ENCODE measurements at places on chromosomes 1 and 21.

- DNase-seq: no peak
Observed at GRCh38 chr1:197178998-197179397, 32.5 kb upstream of the ASPM start.

- no peak for DNase-seq
Observed at GRCh38 chr1:12170263-12170671, 3.5 kb downstream of the TNFRSF1B start.

DNA sequence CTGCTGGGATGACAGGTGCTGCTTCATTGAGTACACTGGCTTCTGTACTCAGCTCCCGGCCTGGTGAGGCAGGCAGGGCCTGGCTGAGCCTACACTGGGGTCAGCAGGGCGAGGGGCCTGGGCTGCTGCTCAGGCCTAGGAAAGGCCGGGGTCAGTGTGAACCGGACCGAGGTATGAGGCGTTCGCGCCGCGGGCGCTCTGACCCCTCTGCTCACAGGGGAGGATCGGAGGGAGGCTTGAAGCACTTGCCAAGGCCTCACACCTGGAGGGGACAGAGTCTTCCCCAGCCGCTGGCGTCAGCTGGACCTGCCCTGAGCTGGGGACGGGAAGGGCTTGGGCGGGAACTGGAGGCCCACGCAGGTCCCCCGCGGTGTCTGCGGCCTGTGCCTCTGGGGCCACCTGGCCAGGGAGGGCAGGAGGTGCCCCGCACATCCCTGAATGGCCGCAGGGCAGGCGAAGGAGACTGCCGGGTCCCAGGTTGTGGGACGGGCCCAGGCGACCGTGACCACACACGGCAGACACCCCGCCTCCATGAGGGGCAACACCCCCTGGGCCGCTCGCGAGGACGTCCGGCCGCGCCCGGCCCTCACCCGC is 466 bp downstream of the PEX10 start:
- DNase-seq: no peak

- peak; percentile 38 for DNase-seq
Observed at GRCh38 chr1:24932284-24932683, 2.2 kb upstream of the RUNX3 start.

GRCh38 chr1:234781241-234782065 is 171.5 kb upstream of the IRF2BP2 start:
- DNase-seq: no peak

DNA sequence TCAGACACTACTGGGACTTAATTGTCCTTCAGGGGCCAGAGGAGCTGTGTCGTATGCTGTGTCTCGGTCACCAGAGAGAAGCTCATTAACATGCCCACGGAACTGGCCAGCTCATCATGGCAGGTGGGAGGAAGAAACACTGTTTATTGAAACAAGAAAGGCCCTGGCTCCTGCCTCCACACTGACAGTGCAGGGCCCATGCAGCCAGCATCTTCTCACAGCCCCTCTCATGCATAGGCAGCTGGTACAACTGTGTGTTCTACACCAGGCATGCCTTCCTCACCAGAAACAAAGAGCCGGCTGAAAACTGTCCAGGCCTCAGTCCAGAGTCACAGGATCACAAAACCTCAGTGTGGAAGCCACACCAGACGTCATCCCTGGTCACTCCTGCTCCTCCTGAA is 106.0 kb downstream of the UBE2U start:
- DNase-seq: no peak

GRCh38 chr1:45999507-45999906 is 132.9 kb downstream of the PIK3R3 start:
- DNase-seq: no peak

- DNase-seq: no peak
Observed at GRCh38 chr1:117020526-117021156, 19.1 kb downstream of the CD101 start.

DNA sequence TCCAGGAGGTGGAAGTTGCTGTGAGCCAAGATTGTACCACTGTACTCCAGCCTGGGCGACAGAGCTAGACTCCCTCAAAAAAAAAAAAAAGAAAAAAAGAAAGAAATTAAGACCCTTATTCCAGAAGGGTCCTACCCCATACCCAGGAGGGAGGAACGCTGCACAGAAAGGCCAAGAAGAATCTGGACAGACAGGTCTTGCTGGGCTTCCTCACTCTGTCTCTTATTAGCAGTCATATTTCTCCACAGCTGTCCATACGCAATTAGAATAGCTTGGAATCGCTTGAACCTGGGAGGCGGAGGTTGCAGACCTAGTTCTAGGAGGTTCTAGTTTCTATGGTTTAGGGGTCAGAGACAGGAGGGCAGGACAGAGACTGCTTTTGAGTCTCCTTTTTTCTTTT is 3.2 kb upstream of the PAQR7 start:
- DNase-seq: no peak

DNA sequence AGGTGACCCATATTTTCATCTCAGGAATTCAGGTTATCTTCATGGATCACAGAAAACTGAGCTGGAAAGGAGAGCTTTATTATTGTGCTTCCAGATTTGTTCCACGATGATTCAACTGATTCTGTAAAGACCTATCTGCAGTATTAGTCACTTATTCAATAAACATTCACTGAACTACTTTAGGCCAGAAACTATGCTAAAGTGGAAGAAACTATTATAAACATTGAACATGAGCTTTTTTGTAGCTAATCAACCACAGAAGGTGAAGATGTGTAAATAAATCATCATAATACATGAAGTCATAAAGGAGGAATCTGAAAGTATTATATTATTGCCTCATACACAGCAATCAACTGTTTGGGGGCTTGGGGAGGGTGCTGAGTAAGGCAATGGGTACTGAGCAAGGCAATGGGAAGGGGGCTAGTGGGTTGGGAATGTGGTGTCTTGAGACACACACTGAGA is 30.6 kb upstream of the EXO1 start:
- DNase-seq: no peak

GRCh38 chr1:80645621-80646020 is 1155.1 kb upstream of the ADGRL2 start:
- no peak for DNase-seq

DNA sequence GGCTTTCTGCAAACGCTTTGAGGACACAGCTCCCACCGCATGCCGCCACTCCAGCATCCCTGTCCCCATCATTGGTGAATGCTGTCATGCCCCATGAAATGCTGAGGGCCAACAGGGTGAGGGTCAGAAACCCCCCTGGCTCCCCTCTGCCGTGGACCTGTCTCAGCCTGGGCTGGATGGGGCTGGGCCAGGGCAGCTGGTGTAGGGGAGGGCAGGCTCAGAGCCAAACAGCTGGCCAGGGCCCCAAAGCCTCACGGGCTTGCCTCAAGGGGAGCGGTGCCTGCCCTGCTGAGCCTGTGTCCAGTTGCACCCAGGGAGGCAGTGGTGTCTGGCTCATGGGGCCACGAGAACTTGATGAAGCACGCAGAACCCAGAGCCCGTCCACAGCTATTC is 49.7 kb downstream of the S100B start:
- no peak for DNase-seq

DNA sequence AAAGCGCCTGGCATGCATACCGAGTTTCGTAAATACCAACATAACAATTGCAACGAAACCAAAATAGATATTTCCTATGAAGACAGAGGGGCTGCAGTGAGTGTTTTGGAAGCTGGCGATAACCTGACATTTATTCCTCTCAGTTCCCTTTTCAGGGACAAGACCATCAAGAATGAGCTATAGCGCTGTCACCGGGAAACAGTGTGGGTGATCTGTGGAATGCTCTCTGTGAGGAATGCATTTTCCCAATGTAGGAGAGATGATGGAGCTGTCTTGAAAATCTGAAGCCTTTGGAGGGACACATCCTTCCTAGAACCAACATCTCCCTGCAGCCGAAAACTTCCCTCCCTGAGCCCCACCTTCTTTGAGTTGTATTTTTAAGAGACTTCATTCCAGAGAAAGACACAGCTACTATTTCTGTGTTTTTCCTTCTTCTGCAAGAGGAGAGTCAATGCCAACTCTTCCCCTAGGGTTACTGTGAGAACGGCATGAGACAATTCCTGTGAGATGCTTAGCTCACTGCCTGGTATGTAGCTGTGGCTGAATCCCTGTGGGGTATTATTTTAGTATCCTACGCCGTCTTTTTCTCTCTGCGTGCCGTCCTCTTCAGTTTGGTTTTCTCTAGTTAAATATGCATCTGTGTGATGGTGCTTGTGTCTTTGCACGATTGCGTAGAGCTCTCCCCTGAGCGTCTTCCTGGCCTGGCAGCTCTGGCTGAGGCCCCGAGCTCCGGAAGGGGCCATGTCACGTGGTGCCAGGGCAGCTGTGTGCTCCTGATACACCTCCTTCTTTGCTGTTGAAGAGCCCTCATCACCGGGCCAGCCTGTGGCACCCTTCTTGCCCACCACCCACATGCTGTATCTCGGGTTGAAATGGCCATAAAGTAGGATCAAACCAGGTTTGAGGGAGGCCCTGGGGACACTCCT is 45.2 kb downstream of the AJAP1 start:
- DNase-seq: peak; percentile 75

DNA sequence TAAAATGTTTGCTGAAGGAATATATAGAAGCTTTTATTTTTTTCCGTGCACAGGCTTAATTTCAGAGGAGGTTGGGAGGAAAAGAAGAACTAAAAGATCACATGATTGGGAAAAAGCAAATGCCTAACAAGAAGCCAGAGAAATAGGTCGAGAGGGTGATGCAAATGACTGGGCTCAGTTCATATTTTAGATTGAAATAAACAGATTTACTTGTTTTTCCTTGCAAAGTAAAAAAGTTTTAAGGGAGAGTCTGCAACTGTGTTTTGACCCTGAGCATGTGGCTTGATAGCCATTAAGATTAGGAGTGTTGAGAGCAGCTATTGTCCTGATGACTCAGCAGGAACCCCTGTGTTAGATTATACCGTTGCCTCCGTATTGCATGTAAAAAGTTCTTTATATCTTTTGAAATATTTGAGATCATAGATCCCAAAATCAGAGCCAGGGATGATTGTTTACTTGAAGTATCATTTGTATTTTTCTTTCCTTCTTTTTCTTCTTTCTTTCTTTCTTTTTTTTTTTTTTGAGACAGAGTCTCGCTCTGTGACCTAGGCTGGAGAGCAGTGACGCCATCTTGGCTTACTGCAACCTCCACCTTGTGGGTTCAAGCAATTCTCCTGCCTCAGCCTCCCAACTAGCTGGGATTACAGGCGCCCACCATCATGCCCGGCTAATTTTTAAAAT is 20.2 kb downstream of the CLIC4 start:
- no peak for DNase-seq

GRCh38 chr1:153253693-153254092 is 5.8 kb upstream of the LORICRIN start:
- no peak for DNase-seq

- no peak for DNase-seq
Observed at GRCh38 chr1:234958706-234959657, 169.7 kb downstream of the TOMM20 start.

DNA sequence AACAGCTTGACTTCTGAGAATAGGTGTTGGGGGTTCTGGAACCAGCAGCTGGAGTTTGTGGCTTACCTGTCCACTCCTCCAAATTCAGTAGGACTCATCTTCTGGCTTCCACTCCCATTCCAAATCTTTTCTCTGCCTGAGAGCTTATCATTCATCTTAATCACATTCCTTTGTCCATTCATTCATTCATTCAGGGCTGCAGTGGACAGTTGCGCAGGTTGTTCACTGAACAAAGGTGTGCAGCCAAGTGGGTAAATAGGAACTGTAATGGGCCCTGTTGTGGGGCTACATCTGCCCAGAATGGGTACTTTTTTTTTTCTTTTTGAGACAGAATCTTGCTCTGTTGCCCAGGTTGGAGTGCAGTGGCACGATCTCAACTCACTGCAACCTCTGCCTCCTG is 3.4 kb upstream of the HSPG2 start:
- DNase-seq: no peak

DNA sequence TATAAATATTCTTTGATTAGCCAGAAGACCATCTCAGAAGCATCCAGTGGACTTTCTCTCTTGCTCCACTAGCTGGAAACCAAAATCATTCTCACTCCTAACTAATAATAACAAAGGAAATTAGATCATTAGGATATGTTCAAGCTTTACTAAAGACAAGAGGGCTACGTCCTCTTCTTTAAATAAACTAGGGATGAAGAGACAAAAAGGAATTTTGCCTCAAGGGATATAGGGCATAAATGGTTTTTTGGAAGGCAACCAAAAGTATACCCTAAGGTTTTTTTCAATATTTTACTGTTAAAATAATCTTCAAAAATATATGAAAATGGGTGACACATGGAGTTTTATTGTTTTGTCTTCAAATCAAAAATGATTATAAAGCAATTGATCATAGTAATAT is 745.8 kb downstream of the MRPL39 start:
- DNase-seq: no peak

GRCh38 chr1:78591971-78592370 is 28.3 kb upstream of the IFI44L start:
- no peak for DNase-seq

DNA sequence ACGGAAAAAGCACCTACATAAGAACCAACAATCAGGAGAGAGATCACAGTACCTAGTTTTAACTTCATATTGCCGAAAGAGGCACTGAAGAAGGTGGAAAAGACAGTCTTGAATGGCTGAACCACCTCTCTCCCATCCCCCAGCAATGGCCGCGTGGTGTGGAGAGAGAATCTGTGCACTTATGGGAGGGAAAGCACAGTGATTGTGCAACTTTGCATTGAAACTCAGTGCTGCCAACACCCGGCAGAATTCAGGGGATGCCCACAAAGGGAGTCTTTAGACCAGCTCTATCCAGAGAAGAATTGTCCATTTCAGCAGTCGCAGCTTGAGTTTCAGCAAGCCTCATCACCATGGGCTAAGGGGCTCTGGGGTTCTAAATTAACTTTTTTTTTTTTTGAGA is 186.3 kb upstream of the USP25 start:
- no peak for DNase-seq

DNA sequence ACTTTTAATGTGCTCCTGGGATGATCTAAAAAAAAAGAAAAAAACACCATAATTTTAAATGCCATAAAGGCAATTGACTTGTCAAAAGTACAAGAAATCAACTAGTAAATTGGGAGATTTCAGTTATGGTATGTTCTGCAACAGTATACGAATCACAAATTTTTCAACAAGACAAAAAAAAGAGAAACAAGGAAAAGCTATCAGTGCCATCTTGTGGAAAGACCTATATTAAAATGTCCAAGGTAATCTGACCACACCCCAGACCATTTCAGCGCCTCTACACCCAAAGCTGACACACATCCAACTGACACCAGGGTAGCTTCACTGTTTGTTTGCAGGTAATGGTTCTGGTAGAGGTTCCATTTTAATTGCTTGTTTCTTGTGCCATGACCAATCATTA is 5.0 kb upstream of the DUSP23 start:
- no peak for DNase-seq

DNA sequence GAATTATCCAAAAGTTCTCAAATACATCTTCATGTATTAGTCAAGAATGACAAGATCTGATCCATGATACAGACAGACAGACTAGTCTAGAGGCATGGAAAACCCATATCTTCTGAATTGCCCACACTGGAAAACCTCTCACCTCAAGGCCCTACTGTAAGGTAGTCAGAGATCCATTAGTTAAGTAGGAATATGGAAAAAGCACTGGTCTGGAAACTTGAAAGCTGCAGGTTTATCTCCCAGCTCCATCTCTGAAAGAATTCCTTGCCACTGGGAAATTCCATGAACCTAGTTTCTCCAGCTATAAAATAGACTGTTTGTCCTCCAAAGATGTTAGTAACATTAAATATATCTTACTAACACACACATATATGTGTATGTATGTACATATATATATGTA is 169.2 kb downstream of the AKT3 start:
- no peak for DNase-seq
